NAMALWA (cell line): ENCODE measurements at places on chromosomes 2 and 18.

- peak; percentile 80 for DNase-seq
Observed at GRCh38 chr2:108612153-108612513, 77.9 kb downstream of the LIMS1 start.

DNA sequence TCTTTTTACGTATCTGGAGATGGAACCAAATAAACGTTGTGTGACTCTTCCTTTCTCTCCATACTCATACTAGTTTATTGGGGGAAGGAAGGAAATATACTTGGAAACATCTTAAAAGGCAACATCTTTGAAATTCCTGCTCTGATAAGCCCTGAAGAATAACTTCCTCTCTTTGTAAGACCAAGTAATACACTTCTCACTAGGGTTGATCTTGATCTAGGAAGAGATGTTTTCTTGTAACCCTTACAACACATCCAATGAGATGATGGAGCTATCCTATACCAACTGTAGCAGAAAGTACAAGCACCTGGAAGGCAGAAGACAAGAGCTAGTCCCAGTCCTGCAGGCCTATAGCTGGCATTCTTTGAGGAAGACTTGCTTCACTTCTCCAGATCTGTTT, 2.0 kb downstream of the ANKRD44 start:
- peak; percentile 51 for DNase-seq

- DNase-seq, result no peak
Observed at GRCh38 chr2:48514348-48515003, 15.5 kb upstream of the STON1 start.

- no peak for DNase-seq
Observed at GRCh38 chr2:58503918-58504317, 262.8 kb upstream of the FANCL start.
